ENCODE measurements at places on chromosomes 6 and 20. TPM values are rescaled to one million over a fixed set of nuclear protein-coding genes. Genes with fewer than 3 reads are reported as not detected.
A peak's percentile ranks its signal among the peaks of the same experiment; 100 is the strongest.

- no peak for DNase-seq
Observed at GRCh38 chr6:84449220-84449619, 221.8 kb upstream of the CEP162 start.

DNA sequence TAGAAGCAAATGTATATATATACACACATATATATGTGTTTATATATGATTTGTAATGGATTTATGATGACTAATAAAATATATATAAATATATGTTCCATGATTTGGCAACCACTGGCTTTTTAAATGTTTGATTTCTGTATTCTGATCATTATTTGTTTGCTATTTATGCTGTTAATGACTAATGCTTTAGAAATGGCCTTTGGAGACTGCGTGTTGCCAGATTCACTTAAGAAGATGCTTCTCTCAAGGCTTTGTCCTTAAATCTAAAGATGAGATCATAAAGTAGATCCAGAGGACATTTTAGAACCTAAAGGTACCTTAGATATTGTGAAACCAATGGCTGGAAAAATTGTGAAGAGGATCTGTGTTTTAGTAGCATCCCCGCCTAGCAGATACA lies 116.0 kb upstream of the SUPT3H start:
- no peak for DNase-seq

- no peak for DNase-seq
Observed at GRCh38 chr6:169918954-169919549, 167.6 kb downstream of the ERMARD start.

The MCHR2 gene
- polyA plus RNA-seq = not detected

DNA sequence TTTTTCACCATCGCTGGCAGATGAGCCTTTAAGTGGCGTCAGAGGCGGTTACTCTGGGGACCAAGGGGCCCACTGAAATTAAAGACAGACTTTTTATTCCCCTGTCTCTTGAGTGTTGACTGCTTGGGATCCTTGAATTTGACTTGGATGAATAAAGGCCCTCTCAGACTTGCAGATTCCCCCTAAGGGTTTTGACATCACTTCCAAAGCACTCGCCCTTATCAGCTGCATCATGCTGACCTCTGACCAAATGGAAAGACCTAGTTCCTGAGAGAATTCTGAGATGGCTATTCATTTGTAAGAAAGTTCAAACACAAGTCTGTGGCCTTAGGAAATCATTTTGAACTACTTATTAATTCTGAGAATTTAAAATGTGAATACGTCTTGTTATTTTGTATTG lies 13.5 kb upstream of the MOXD1 start:
- no peak for DNase-seq

- no peak for DNase-seq
Observed at GRCh38 chr6:121865811-121866210, 430.4 kb downstream of the GJA1 start.

The PCED1A gene
- polyA plus RNA-seq = 33.5 TPM

The HLA-E gene
- polyA plus RNA-seq = 65.9 TPM

GRCh38 chr6:164345806-164346496 lies 931.4 kb downstream of the QKI start:
- no peak for DNase-seq

- no peak for DNase-seq
Observed at GRCh38 chr6:144311361-144311760, 26.2 kb downstream of the UTRN start.

DNA sequence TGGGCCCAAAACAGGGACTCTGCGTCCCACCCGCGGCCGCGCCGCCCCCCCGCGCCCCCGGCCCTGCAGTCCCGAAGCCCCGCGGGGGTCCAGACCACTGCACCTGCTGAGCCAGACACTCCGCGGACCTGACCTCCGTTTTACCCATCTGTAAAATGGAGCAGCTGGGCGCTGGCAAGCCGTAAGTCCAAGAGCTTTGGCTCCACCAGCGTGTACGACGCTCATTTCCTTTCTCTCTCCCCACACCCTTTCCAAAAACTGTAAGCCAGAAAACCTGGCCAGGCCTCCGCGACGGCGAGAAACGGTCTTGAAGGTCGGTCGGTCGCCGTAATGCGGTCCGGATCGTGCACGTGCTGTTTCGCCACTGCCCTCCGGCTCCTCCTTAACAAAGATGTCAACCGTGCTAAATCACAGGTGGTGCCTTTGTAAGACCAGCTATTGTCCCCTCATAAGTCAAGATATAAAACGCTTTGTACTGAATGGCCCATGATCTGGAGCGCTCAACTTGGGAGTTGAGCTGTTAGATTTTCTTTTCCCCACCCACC lies 7.8 kb upstream of the NR2E1 start:
- no peak for DNase-seq

GRCh38 chr6:44735630-44735963 lies 348.1 kb downstream of the CDC5L start:
- no peak for DNase-seq

GRCh38 chr6:21842875-21843645 lies 249.5 kb downstream of the SOX4 start:
- DNase-seq = no peak

GRCh38 chr20:13683833-13684232 lies 45.1 kb upstream of the TASP1 start:
- DNase-seq = no peak

The ROS1 gene
- polyA plus RNA-seq = 0.19 TPM

DNA sequence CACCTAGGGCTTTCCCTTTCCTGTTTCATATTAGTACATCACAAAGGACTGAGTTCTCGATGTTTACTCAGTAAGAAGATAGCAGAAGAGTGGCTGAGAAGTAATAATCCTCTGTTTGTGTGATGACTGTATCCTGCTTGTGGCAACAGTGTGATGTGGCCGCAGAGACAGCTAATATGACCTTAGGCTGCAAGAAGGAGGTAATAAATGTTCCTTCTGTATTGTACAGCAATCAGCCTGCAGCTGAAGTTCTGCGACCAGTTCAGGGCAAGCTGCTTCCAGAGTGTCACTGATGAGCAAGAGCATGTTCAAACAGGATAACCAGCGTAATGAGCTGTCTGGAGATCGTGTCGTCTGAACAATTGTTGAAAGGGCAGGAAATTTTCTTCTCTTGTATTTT lies 70.9 kb downstream of the OPN5 start:
- DNase-seq = no peak

- peak; percentile 92 for DNase-seq
Observed at GRCh38 chr20:47576516-47577033, 74.9 kb downstream of the NCOA3 start.

DNA sequence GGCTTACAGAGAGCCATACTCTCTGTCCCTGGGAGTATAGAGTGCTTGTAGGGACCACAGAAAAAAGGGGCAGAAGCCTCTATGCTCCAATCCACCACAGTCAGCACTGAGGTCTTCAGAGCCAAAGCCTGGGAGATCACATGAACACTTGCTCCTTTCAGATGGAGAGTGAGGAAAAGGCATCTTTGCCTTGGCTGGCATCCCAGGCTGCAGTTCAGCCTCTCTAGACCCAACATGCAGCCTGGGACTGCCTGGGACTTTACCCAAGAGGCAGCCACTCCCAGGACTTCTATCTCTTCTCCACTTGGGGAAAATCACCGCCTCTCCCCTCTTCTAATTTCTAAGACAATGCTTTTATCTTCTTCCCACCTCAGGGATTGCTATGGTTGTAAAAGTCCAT lies 46.5 kb upstream of the MYLIP start:
- DNase-seq = no peak

- peak; percentile 78 for DNase-seq
Observed at GRCh38 chr6:107670792-107671199, 153.3 kb downstream of the SCML4 start.

- DNase-seq = no peak
Observed at GRCh38 chr6:46575530-46575929, 77.1 kb downstream of the CYP39A1 start.

- DNase-seq = no peak
Observed at GRCh38 chr6:167933847-167934246, 63.6 kb upstream of the KIF25 start.

DNA sequence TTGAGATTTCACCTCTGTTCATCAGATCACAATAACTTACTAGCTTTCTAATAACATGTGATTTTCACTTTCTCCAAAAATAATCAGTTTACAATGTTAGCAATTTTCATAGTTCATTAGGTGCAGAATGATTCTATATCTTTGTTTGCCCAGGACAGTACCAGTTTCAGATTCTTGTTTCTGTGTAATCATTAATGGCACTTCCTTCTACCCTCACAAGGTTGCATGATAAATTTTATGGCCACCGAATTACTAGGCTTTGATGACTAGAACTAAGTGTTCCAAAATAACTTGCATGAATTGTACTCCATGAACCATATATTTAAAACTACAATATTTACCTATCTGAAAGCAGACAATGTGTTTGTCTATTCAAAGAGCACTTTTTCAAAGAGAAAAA lies 442.3 kb downstream of the EPHA7 start:
- DNase-seq = no peak

GRCh38 chr20:25605148-25605547 lies 18.7 kb downstream of the NANP start:
- DNase-seq = no peak

- no peak for DNase-seq
Observed at GRCh38 chr20:32580970-32581838, 3.9 kb downstream of the NOL4L start.

The POU5F1 gene
- 0.73 TPM for polyA plus RNA-seq

The GPR63 gene
- 3.2 TPM for polyA plus RNA-seq

DNA sequence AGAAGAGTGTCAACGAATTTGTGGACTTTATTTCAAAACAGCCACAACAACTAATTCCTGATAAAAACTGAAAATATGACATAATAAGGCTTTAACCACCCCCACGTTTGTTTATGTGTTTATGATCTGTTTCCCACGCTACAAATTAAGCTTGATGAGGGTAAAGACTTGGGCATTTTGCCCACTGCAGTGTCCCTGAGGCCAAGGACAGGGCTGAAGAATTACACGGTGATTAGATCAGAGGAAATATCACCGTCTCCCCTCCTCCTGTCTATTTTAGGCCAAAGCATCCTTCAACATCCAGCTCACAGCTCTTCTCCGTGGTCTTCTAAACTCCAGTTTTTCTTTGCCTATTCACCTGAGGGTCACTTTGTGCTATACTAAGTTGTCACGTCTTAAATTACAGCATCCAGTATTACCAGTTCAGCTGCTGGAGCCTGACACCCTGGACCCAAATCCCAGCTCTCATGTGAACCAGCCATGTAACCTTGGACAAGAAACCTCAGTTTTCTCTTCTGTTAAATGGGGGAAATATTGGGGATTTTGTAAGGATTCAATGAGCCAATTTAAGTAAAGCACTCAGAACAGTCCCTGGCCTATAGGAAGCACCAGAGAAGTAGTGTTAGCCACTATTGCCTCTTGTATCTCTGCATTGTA lies 15.2 kb upstream of the ARFGEF2 start:
- DNase-seq = no peak

DNA sequence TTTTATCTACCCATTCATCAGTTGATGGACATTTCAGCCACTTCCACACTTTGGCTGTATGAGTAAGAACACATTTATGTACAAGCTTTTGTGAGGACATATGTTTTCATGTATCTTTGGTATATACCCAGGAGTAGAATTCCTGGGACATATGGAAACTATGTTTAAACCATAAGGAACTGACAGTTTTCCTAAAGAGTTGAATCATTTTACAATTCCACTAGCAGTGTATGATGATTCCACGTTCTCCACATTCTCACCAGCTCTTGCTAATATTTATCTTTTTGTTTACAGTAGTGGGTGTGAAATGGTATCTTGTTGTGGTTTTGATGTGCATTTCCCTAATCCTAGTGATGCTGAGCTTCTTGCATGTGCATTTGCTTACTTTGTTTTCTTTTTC lies 338.1 kb downstream of the PLCB1 start:
- no peak for DNase-seq

- DNase-seq = no peak
Observed at GRCh38 chr6:2072453-2072852, 173.0 kb downstream of the GMDS start.

The THEMIS gene
- 0.49 TPM for polyA plus RNA-seq

- DNase-seq = no peak
Observed at GRCh38 chr20:5464901-5465603, 148.3 kb upstream of the PROKR2 start.

DNA sequence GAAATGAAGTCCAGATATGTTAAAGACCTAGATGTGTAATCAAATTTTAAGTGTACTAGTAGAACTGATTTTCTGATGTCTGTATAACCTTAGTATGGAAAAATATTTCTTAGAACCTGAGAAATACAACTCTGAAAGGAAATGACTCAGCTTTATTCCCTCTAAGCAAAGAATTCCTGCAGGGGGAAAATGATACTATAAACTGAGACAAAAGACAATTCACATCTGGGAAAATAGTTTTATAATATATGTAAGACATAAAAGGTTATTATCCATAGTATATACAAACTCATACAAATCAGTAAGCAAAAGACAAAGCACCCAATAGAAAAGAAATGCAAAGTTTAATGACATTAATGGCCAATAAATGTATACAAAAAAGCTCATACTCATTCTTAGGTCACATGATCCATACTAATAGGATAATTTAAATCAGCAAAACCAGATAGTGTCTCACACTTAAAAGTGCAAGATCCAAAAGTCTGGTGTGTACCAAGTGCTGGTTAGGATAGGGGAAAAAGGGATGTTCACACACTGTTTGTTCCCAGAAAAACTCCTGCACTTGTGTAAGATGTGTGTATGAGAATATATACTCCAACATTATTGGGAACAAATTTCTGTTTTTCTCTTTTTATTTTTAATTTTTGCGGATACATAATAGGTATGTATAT lies 22.6 kb downstream of the RNF217 start:
- DNase-seq = no peak

- no peak for DNase-seq
Observed at GRCh38 chr6:35044145-35044745, 96.9 kb downstream of the TCP11 start.

- DNase-seq = no peak
Observed at GRCh38 chr6:143766185-143766553, 77.0 kb upstream of the LTV1 start.

The LYRM2 gene
- 29.2 TPM for polyA plus RNA-seq

The HSPA1A gene
- 61.8 TPM for polyA plus RNA-seq

The ADGRF4 gene
- not detected for polyA plus RNA-seq

DNA sequence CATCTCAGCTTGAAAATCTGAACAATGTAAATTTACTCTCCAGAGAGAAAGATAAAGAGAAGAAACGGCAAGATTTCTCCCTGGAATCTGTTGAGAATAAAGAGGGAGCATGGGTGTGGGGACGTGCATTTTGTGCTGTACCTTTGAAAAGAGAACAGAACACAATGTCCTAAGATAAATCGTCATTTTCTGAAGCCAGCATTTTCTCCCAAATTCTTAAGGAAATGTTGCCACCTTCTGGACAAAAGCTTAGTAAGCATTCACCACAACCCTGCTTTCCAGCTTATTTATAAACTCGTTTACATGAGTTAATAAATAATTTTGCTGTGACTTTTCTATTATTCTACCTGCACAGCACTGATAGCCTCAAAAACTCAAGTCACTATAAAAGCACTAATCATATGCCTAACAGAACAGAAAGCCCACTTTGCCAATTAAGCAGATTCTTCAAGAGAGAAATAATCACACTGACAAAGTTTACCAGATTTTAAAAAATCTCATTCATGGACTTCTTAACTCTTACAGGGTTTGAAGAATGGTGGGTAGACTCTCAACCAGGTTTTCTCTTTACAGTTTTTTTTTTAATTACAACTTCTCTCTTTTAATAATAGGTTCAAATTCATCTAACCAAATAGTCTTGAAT lies 155.8 kb downstream of the MBOAT1 start:
- peak; percentile 43 for DNase-seq

GRCh38 chr20:42894483-42894882 lies 295.2 kb downstream of the PTPRT start:
- DNase-seq = no peak

GRCh38 chr20:12570371-12570770 lies 438.4 kb upstream of the SPTLC3 start:
- DNase-seq = no peak

The C6orf163 gene
- 1.2 TPM for polyA plus RNA-seq

The LINC00237 gene
- polyA plus RNA-seq = 0.13 TPM

The CUTA gene
- polyA plus RNA-seq = 131 TPM

Measured in muscle of arm (tissue), 14 donors.